ENCODE measurements at places on chromosomes 4 and X.

- no peak for DNase-seq
Observed at GRCh38 chr4:148207068-148207467, 235.1 kb downstream of the NR3C2 start.

GRCh38 chrX:44596277-44596676 lies 53.6 kb upstream of the FUNDC1 start:
- DNase-seq: no peak

DNA sequence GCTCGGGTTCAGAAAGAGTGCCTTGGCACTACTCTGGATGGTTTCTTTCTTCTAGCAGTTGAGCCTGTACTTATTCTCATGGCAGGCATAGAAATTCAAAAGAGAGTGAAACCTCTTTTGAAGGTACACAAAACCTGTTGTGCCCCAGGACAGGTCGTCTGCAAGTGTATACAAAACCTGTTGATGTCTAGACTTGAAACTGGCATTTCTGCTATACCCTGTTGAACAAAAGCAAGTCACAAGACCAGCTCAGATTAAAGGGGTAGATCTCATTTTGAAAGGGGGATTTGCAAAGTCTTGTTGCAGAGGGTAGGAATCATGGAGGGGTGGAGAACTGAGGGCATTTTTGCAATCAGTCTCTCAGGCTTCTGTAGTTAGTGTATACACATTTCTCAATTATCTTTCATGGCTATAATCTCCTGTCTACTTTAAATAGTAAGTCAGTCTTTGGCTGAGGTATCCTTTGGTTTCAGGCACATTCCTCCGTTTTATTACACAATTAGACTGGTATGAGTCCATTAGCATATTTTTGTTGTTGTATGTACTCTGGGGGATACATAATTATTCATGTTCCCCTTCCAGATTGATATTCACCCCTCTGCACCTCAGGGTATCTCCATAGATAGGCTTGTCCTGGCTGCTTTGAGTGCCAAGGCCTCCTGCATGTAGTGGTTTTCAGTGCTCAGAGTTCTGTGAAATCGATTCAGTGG lies 251.4 kb downstream of the DTHD1 start:
- DNase-seq: no peak

DNA sequence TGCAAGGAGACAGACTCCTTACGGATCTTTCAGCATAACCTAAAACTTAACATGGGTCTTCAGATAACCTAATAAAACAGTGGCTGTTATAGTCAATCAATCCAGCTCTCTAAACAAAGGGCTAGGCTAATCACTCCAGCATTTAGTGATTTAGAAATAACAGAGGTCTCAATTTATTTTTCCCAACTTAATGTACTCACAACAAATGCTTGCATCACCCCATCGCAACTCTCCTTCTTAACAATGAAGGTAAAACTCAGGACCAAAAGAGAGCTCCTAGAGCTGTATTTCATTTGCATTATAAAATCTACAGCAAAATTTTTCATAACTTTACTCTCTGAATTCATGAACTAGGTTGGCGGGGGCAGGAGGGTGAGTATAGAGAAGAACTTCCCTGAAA lies 1.1 kb downstream of the LIN54 start:
- DNase-seq: no peak

GRCh38 chr4:85783483-85783882 lies 308.5 kb downstream of the ARHGAP24 start:
- DNase-seq: no peak

DNA sequence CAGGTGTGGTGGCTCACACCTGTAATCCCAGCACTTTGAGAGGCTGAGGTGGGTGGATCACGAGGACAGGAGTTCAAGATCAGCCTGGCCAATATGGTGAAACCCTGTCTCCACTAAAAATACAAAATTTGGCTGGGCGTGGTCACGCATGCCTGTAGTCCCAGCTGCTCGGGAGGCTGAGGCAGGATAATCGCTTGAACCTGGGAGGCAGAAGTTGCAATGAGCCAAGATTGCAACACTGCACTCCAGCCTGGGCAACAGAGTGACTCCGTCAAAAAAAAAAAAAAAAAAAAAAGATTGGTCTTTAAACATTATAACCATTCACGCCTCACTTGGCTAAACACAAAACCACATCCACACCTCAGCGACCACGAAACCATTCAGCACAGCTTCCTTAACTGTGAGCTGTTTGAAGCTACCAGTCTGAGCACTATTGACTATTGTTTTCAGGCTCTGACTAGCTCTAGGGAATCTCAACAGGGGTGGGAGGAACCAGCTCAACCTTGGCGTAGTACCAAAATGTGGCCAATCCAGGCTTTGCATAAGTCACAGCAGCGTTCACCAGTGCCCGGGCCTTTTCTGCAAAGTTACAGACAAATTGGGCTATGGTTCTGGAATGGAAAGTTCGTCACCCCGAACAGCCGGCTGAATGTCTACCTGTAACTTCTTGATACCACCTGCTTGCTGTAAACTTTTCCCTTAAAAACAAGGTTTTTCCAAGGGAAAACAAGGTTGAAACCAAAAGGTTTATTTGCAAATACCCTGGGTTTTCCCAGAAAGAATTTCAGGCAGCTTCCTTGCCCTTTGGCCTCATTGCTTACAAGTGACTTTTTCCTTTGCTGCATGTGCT lies 73.6 kb upstream of the DHX15 start:
- no peak for DNase-seq

- no peak for DNase-seq
Observed at GRCh38 chr4:101187841-101188240, 159.5 kb downstream of the PPP3CA start.

DNA sequence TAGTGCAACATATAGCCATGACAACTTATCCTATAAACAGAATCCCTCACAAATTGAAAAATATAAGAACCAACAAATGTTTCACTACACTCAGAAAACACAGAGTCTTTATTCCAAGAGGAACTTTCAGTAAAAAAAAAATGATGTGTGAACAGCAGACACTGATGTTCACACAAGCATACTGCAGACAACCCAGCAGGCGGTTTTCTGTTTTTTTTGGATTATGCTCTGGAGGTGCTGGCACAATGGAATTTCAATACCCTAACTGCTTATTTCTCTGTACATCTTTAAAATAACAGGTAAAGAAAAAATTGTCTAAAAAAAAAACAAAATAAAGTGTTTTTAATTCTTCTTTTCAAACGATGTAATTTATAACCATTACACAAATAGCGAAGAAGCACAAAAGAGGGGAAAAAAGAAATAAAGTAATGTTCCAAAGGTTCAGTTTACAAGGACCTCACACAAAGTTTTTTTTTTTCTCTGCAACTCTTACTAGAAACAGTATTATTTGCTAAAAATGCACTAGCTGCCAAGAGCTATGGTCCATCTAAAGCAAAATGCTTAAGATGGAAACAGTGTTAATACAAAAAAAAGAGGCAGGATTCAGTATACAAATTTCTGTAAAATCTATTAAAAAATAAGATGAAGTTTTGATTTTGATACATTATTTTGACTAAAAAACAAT lies 55.3 kb downstream of the ANAPC10 start:
- no peak for DNase-seq

All from stimulated activated CD4-positive, alpha-beta T cell treated with anti-CD3 and anti-CD28 coated beads, Interleukin-4, amount 100 ng/mL, for 4 hours (primary cell).